Fibroblast of upper back skin (primary cell): ENCODE measurements at places on chromosomes 13 and 19.

- no peak for DNase-seq
Measured at GRCh38 chr19:3526507-3527237, 12.3 kb upstream of the TEKTIP1 start.

DNA sequence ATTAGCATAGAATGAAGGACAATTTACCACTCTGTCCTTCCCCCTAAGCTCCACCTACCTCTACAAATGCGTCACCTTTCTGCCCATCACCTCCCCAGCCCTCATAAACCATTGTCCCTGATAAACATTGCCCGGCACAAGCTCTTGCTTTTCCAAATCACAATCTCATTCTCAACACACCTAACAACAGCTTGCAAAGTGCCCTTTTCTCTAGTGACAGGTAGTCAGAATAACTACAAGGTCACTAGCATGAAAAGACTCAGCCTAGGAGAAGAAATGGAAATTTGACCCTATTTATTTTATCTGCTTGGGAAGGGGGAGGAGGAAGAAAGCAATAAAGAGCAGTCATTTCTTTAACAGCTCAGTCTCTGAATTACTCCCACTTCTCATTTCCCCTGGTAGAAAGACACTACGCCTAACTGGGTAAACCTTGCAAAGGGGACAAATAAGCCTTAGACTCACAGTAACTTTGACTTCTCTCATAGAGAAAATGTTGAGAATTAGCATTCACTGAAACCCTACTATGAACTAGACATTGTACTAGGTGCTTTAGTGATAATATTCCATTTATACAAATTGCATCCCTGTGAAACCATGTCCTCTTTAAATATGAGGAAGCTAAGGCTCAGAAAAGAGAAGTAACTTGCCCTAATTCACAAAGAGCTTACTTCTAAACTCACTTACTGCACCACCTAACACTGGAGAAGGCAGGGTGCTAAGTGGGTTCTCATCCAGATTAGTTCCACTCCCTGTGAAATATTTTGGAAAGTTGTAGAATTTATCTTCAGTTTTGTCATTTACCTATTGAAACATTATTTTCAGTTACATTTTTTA lies 116.2 kb upstream of the FNDC3A start:
- no peak for DNase-seq

GRCh38 chr13:73082895-73083294 lies 24.1 kb downstream of the KLF5 start:
- no peak for DNase-seq

- peak; percentile 57 for DNase-seq
Measured at GRCh38 chr13:65595916-65596315, 1634.2 kb downstream of the PCDH9 start.

DNA sequence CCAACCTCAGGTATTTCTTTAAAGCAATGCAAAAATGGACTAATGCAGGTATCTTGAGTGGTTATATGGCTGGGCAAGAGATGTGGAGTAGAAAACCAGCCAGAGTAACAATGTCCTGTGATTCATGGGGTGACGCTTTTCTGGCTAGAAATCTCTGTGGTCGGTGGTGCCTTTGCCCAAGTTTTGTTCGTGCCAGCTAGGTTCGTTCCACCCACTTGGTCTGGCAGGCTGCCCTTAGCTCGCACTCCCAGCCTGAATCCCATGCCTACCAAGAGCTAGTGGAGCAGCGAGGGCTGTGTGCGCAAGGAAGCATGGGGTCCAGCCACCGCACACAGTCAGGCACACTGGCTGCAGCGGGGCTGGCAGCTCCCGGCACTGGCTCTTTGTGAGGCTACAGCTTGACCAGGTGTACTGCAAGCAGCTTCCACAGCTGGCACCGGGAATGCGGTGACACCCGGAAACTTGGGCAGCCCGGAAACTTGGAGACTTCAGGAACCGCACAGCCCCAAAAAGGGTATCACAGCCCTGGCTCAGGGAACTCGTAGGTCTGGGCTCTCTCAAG lies 349.6 kb upstream of the PCDH20 start:
- DNase-seq: no peak

DNA sequence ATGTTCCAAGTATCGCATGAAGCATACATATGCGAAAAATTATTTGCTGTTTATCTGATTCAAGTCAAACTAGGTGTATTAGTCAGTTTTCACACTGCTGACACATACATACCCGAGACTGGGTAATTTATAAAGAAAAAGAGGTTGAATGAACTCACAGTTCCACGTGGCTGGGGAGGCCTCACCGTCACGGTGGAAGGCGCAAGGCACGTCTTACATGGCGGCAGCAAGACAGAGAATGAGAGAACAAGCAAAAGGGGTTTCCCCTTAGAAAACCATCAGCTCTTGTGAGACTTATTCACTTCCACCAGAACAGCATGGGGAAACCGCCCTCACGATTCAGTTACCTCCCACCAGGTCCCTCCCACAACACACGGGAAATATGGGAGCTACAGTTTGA lies 13.0 kb upstream of the PROZ start:
- DNase-seq: no peak

- DNase-seq: no peak
Measured at GRCh38 chr19:49264258-49264657, 60.7 kb downstream of the SLC6A16 start.

- no peak for DNase-seq
Measured at GRCh38 chr19:34578751-34579150, 97.2 kb downstream of the WTIP start.

- DNase-seq: no peak
Measured at GRCh38 chr13:67769987-67770341, 539.8 kb upstream of the PCDH9 start.

DNA sequence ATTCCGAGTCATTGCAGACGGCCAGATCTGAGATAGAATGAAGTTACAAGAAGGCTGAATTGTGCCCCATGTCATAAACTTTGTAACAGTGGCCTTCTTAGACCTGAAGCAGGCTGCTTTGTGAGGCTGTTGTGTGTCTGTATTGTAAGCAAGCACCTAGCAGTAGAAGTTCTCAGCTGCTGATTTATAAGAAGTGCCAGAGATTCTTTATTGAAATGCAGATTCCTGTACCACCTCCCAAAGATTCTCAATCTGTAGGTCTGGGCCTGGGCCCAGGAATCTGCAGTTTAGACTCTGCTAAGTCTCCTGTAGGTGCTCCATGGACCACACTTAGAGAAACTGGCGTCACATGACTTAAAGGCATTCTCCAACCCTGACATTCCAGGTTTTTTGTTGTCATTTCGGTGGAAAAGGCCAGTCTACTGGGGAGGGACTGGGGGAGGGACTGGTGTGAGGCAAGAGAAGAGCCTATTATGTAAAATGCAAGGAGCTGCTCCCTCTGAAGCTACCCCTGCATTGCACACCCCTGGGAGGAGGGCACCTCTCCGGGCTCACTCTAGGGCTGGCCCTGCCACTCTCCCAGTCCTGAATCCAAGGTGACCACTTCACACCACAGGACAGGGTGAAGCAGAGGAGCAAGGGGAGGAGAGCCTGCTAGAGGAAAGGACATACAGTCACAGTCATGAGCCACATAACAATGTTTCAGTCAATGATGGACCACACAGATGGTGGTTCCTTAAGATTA lies 769 bp upstream of the TMEM272 start:
- DNase-seq: no peak

DNA sequence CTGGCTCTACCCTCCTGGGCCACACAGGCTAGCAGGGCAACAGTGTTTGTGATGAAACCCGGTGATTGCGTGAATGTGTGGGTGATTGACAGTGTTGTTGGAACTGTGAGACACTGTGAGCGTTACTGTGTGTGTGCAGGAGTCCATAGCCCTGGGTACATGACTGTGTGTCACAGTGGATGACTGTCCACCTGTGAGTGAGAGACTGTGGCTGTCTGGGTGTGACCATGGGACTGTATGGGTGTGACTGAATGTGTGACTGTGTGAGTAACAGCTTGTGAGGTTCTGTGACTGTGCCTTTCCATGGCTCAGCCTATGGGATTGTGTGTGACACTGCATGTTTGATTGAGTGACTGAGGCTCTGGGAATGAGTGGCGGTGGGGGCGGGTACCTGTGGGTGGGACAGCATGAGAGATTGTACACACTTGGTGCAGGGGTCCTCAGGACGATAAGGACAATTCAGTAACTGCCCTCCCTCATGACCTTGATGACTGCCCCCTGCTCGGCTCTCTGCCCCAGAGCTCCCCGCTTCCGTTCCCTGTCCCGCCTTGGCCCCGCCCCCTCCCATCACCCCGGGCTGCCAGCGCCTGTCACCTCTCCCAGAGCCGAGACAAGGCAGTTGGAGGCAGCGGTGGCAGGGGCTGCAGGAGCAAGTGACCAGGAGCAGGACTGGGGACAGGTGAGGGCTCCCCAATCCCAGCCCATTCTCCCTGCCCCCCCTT lies at the start of gene GIPR:
Gene GIPR (plus strand): TSS at position 602 of the 722 bp plus-strand sequence. CDS start 1,300 bp downstream, outside the sequence.
- no peak for DNase-seq
